ENCODE measurements at places on chromosomes 2 and 18.

DNA sequence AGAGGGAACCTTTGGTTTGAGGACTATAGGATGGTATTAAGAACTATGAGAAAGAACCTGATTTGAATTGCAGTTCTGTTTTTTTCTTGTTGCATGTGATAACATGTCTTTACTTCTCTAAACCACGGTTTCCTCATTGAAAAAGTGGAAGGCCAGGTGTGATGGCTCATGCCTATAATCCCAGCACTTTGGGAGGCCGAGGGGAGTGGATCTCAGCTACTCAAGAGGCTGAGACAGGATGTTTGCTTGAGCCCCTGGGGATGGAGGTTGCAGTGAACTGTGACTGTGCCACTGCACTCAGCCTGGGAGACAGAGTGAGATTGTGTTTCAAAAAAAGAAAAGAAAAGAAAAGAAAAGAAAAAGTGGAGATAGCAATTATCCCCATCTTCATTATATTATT lies 32.3 kb downstream of the SCN9A start:
- no peak for DNase-seq

DNA sequence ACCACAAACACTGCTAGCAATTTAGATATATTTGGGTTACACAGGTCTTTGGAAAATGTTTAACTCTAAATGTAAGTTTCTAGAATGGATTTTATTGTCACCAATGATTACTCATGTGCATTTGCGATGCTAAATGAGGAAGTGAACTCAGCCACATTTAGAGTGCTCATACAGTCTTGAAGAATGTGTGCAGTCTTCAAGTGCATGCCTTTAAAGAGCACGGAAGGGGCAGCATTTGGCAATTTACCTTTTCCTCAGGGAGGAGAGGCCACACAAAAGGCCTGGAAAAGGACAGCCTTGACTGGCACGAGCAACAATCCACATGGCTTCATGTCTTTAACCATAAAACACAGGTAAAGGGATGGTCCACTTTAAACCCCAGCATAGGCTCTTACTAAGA lies 78.5 kb upstream of the STK17B start:
- no peak for DNase-seq

DNA sequence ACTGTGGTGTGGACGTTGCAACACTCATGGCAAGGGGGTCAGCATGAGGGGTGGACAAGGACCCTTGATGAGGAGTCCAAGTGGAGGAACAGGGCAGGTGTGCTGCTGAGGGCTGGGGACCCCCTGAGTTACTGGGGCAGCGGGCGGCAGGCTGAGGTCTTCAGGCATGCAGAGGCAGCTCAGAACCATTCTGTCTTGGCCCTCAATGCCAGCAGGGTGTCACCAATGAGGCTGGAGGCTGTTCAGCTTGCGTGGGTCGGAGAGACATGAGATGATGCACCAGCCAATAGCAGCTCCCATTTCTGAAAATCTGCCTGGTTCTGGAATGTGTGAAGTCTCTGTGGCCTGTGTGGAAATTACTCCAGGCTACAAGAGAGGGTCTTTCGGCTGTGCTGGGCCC lies 105.4 kb downstream of the INHBB start:
- no peak for DNase-seq

DNA sequence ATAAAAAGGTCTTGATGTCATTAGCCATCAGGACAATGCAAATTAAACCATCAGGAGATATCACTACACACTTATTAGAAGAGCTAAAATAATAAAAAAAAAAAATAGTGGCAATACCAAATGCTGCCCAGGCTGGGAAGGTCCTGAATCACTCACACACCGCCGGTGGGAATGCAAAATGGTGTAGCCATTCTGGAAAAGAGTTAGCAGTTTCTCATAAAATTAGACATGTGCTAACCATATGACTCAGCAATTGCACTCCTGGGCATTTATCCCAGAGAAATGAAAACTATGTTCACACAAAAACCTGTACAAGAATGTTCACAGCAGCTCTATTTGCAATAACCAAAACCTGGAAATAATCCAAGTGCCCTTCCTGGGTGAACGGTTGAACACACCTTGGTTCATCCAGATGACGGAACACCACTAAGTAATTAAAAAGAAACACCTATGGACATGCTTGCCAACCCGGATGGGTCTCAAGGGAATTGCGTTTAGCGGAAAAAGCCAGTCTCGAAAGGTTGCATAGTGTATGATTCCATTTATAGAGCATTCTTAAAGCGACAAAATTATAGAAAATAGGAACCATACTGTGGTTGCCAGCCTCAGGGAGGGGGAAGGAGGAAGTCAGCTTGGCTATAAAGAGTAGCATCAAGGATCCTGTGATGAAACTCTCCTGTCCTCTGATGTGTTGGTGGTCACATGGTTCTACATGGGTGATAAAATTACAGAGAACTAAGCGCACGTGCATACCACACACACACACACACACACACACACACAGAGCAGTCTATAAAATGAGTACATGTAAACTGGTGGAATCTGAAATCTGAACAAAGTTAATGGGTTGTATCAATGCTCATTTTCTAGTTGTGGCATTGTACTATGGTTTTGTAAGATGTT lies 4.6 kb downstream of the MBP start:
- peak; percentile 98 for DNase-seq

GRCh38 chr2:62505109-62505749 lies 766 bp downstream of the TMEM17 start:
- DNase-seq, result no peak

- DNase-seq, result no peak
Observed at GRCh38 chr2:36483290-36483689, 114.7 kb downstream of the FEZ2 start.

DNA sequence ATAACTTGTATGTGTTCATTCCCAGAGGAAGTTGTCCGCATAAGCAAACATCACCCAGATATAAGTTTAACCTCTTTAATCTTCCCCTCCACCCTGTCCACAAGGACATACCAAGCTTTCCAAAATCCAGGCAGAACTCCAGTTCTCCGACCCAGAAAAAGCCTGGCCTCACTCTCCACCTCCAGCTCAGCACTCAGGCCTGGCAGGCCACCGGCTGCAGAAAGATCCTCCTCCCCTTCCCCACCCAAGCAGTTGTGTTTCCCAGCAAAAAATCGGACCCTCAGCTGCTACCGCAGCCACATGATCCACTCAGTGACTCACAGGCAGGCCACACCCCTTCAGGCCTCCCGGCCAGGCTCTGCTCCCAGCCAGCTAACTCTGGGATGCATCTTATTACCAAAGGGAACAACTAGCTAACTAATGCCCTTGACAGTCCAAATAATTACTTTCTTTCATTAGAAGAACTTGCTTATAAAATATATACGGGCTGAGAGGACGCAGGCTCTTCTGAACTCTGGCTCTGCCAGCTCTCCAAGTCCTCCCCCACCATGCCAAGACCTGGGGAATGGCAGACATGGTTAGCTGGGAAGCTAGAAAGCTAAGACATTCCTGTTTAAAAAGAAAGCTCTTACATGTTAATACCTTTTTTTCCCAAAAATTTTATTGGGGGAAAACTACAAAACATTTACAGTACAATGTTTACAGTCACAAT lies 4.5 kb downstream of the ZFP36L2 start:
- peak; percentile 97 for DNase-seq

GRCh38 chr2:80438686-80439085 lies 134.1 kb upstream of the LRRTM1 start:
- DNase-seq, result no peak

DNA sequence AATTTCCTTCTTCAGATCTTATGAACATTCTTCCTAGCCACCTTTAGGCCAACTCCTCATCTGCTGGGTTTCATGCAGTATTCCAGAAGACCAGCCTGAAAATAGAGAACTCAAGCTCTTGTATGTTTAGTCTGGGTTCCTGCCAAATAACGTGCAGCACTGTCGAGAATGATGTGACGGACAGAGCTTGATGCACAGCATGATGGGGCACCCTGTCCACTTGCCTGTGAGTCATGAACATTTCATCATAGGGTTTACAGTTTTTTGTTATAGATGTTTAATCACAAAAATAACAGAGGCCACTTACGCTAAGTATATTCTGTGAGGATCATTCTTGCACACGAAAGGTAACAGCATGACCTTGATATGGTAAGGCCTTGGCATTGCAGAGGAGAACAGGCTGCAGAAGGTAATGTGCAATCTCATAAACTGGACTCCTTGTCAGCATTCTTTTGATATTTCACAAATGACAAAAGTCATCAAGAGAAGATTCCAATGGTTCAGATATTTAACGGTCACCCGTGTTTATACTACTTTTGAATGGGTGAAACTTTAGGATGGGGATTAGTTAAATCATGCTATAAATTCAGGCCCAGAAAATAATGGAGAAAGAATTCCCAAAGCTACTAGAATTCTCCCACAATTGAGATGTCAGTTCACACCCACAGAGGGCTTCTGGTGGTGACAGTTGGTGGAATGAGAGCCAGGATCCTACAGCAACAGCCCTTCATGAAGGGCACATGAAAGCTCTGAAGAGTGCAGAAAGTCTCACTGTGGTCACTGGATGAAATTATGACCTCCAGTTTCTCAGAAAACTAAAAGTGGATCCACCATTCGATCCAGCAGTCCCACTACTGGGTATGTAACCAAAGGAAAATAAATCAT lies 396.1 kb upstream of the RAB12 start:
- DNase-seq, result no peak

DNA sequence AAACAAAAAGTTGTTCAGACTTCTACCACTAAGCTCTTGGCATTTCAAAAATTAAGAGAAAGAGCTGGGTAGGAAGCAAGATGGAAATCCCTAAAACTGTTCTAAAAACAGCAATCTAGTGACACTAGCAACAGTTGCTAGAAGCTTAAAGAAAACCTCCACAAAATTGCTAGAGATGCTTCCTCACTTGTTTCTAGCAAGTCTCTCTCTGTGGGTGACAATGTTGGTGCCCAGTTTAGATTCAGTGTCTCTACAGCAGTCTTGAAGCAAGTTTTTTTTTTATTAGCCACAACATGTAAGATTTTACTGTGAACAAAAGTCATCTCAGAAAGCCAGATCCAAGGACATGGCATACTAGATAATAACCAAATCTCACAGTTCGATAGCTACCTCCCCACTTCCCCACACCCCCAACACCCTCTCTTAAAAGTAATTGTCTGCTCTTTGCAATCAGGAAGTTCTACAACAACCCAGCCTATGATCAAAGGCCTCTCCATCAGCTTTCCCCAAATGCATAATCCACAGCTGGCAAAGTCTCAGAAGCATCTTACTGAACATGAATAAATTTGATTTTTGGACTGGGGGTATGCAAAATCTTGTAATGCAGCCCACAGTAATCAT lies 70.0 kb downstream of the ANKRD44 start:
- DNase-seq, result no peak

GRCh38 chr2:109530712-109531111 lies 83.1 kb downstream of the SEPTIN10 start:
- no peak for DNase-seq

GRCh38 chr2:134912361-134912760 lies 6.3 kb upstream of the CCNT2 start:
- peak; percentile 69 for DNase-seq

DNA sequence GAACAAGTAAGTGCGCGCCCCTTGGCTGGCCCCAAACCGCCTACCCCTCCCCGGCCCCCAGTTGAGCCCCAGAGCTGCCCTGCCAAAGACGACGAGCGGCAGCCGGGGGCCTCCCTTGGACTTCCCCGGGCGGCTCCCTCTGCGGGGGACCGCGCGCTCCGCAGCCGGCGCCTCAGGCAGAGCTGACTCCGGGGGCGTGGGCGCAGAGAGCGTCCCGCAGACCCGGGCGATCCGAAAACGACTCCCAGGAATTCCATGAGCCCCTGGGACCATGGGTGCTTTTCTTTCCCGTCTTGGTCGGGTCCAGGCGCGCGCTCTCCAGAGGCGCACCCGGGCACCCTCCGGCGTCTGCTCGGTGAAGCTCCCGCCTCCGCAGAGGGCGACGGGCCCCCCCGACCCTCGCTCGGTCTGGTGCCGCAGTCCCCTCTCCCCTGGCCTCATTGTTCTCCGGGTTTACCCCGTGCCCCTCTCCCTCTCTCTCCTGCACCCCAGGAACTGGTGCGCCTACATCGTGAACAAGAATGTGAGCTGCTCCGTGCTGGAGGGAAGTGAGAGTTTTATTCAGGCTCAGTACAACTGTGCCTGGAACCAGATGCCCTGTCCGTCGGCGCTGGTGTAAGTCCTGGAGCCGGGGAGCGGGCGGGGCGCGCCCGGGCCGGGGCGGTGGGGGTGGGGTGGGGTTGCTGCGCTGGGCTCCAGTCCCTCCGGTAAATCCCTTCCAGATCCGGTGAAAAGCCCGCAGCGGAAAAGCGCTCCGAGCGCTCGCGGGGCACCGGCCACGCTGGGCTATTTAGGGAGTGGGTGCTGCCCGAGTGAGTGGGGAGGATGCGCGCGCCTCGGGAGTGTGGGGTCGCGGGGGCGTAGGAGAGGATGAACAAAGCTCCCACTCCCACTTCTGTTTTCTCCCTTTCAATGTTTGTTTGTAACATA lies 776 bp downstream of the EMILIN2 start:
- DNase-seq, result no peak

- DNase-seq, result peak; percentile 34
Observed at GRCh38 chr2:216516730-216517350, 18.2 kb downstream of the RPL37A start.

DNA sequence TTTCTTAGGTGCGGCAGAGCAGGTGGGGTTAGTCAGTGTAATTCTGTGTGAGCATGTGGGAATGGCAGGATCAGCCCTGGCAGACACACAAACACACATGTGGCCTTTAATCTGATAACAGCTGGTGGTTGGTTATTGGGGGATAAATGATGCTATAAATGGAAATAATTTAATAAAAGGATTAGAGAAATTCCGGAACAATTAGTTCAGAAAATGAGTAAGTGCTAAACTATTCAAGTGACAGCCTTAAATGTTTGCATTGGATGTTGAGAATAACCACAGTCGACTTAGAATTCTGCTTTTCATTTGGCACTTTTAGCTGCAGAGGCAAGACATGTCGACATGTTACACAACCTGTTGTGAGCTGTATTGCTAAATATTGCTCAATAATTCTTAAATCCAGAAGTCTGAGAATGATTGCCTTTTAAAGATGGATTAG lies 7.2 kb downstream of the SMYD1 start:
- no peak for DNase-seq

- no peak for DNase-seq
Observed at GRCh38 chr2:40283111-40283909, 168.6 kb downstream of the SLC8A1 start.

GRCh38 chr18:47151439-47151838 lies 1.1 kb upstream of the HDHD2 start:
- DNase-seq, result no peak

GRCh38 chr2:178241844-178242551 lies 47.7 kb downstream of the OSBPL6 start:
- DNase-seq, result peak; percentile 60

DNA sequence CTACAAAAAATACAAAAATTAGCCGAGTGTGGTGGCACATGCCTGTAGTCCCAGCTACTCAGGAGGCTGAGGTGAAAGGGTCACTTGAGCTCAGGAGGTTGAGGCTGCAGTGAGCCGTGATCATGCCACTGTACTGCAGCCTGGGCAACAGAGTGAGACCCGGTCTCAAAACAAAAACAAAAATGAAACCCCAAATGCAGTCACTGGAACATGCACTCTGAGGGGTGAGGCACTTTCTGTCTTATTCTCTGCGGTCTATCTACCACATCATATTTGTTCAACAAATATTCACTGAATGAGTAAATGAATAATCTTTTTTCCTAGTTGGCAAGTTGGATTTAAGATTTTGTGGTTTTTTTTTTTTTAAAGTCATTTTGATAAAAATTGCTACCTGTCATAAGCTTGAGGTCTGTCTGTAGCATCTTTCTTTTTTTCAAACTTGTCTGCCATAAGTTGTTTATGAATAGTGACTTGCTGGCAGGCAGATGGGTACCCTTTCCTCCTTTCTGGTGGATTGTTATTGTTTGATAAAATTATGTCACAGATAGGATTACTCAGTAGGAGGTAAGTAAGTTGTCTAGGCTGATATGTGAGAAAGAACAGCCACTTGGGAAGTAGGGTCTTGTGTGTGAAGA lies 11.8 kb downstream of the CHRNA1 start:
- DNase-seq, result no peak
